ENCODE measurements at places on chromosomes 4 and X. TPM values are rescaled to one million over a fixed set of nuclear protein-coding genes. Genes with fewer than 3 reads are reported as not detected.

- DNase-seq: no peak
Measured at GRCh38 chr4:98887145-98887544, 41.8 kb downstream of the EIF4E start.

The NUDT10 gene
- 4.1 TPM for total RNA-seq

GRCh38 chr4:137524725-137525369, 7.4 kb downstream of the PCDH18 start:
- DNase-seq: no peak

DNA sequence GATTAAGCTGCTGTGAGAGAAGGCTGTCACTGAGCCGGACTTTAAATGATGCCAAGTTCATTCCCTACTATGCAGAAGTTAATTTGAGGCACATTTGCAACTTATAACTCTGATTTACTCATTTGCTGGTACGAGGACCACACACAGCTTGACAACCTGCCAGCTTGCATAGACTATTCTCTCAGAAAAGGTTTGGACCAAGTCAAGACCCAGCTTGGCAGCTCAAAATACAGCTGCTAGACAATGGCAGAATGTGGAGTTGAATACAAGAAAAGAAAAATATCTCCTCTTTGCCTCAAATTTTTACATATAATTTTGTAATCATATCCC, 338.9 kb downstream of the DHX15 start:
- no peak for DNase-seq

DNA sequence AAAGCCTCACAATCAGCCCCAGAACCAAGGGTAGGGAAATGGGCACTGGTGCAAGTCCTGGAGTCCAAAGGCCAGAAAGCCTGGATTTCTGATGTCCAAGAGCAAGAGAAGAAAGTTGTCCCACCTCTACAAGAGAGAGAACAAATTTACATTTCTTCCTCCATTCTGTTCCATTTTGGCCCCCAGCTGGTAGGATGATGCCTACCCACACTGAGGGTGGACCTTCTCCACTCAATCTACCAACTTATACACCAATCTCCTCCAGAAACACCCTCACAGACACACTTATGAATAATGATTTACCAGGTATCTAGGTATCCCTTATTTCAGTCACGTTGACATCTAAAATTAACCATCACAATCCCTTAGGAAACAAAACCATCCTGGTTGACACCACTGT, 367.8 kb upstream of the GRIA3 start:
- DNase-seq: no peak

DNA sequence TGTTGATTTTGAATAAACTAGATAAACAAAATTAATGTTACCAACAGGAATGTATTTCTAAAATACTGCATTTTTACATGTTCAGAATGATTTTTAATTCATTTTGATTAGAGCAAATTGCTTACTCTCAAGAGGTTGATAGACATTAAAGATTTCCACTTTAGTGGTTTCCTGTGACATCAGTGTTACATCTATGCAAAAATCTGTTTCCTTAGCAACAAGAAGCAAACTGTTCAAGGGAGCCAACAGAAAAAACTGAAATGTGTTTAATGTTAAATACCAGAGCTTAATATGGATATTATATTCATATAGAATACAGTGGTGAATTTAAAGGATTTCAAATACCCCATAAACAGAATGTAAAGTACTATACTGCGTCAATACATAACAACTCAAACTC, 277.8 kb downstream of the GABRG1 start:
- no peak for DNase-seq

The CYSLTR1 gene
- total RNA-seq: 0.13 TPM

DNA sequence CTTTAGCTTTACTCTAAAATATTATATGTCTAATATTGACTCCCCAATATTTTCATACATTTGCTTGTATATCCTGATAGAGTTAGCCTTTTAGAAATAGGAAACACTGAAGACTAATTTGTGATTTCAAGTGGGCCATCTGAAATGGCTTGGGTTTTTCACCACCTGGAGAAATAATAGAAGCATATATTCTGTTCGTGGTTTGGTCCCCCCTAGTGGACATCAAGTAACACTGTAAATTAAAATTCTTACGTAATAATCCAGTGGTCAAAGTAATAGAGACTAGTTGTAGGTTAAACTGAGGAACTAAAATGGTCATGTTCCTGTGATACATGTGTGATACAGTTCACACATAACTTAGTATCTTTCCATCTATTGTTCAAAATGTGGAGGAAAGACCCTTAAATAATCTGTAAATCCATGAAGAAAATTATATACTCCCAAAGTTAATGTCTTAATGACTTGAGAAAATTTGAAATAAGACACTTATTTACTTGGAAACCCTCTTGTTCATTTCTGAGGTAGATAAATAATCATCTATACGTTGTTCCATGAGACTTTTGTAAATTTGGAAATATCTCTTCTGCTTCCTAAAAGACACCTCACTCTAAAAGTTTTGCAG, 79.8 kb upstream of the SMARCAD1 start:
- DNase-seq: no peak

DNA sequence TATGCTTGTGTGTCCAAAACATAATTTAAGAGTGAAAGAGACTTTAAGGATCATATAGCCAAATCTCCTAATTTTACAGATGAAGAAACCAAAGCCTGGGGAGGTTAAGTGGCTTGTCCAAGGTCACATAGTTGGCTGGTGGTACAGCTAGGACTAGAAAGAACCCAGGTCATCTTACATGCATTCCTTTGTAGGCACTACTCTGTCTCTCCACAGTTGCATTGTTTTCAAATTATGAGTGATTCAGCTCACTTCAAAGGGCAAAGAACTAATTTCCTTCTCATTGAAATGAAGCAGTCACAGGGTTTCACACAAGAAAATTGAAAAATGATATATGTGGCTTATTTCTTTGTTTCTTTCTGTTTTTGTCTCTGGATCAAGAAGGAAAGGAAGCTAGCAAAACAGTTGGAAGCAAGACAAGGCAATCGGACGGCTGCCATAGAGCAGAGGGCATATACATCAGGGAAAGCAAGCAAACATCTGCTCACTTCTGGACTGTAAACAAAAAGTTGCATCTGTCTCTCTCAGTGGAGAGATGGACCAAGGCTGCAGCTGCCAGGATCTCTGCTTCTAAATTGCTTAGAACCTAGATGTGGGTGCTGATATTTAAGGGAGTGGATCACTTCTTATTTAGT, 107.5 kb upstream of the AMOT start:
- no peak for DNase-seq

DNA sequence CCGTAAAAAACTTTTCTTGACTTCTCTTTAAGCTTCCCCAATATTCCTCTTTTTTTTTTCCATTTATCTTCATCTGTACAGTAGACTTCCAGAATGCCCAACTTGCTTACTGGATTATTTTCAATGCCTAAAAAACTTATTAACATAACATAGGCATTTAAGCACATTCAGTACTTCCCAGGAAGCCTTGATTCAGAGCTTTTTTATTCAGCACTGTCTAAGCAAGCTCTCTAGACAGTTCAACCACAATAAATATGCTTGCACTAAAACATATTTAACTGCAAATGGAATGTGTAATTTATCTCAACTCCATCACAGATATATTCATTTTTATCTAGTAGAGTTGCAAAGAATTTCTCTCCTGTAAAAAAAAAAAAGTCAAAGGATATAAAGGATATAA, 997.8 kb downstream of the ARAP2 start:
- no peak for DNase-seq

- no peak for DNase-seq
Measured at GRCh38 chr4:637536-638280, 12.3 kb downstream of the PDE6B start.

DNA sequence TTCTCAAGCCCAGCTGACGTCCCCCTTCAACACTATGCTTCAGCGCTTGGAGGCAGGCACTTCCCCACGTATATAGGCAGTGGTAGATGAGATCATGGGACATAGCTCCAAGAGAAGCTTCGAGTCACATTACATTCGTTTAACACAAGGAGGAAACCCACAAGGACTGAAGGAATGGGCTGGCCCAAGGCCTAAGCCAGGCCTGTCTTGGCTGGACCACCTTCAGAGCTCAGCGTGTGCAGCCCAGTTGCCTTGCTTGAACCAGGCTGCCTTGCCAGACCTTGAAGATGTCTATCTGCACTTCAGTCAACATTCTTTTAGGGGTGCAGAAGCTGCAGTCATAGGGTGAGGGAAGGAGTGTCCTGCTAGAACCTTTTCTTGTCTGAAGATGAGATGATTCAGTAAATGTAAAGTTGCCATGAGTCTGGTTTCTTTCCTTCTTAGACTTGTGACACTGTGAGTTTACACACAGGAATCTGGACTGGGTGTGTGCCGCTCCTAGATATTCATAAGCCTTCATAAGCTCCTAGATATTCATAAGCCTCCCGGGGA, 144.1 kb upstream of the RBPJ start:
- no peak for DNase-seq

GRCh38 chr4:113899271-113900070, 80.0 kb downstream of the ARSJ start:
- no peak for DNase-seq

- DNase-seq: no peak
Measured at GRCh38 chr4:17188547-17189400, 290.3 kb upstream of the LDB2 start.

All from endothelial cell (in vitro differentiated cells).